ENCODE measurements at places on chromosomes 5 and 9. TPM values are rescaled to one million over a fixed set of nuclear protein-coding genes. Genes with fewer than 3 reads are reported as not detected.

Gene SAP30L
- total RNA-seq, result 9.7 TPM

Gene MCTP1
- 42.4 TPM for total RNA-seq

Gene IFNA21
- total RNA-seq, result not detected

Gene PTGES
- total RNA-seq, result 44.9 TPM

Gene LCN12
- total RNA-seq, result not detected

Gene CCNB1
- total RNA-seq, result 161 TPM

Gene DPYSL3
- total RNA-seq, result 226 TPM

Gene ADAMTS2
- total RNA-seq, result 4.1 TPM

Gene DOCK2
- total RNA-seq, result 12.5 TPM

Gene FAM78A
- total RNA-seq, result not detected

Gene TAS2R1
- not detected for total RNA-seq

Gene MAP1B
- total RNA-seq, result 58.0 TPM

Gene RGS3
- total RNA-seq, result 74.5 TPM

Gene TCF7
- total RNA-seq, result 2.5 TPM

Gene WDR31
- total RNA-seq, result 4.1 TPM

Gene MEIKIN
- total RNA-seq, result not detected

Gene DAB2
- 2.1 TPM for total RNA-seq

Gene C1QTNF3
- total RNA-seq, result not detected

Data from Caki2 (cell line).